Smooth muscle cell of the brain vasculature (primary cell): ENCODE measurements at places on chromosomes 2 and 18.

- no peak for DNase-seq
These were observed 172.8 kb downstream of the NRXN1 start for GRCh38 chr2:50859110-50859509.

DNA sequence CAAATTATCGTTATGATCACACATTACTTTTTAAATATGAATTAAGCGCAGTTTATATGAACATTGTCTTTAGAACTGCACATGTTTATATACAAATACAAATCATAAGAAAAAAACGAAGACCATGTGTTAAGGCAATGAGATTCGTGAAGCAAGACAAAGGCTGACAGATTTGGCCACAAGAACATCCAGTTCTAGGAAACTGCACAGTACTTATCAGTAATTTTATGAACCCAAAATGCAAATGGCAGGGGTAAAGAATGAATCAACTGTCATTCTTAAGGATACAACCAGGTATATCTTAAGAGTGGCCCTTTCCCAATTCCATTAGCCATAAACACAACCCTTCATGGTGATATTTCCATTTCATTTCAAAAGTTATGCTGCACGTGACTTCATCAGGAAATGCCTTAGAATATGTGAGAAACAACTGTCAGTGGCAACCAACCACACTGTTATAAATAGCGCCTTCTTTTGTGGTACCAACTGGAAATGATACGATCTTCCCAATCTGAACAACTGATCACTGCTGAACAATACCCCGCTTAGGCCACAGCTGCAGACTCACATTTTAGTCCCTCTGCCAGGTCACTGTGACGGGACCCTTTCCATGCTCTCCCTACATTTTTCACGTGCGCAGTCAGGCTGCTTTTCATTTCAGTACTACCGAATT lies 144.9 kb downstream of the L3MBTL4 start:
- no peak for DNase-seq

DNA sequence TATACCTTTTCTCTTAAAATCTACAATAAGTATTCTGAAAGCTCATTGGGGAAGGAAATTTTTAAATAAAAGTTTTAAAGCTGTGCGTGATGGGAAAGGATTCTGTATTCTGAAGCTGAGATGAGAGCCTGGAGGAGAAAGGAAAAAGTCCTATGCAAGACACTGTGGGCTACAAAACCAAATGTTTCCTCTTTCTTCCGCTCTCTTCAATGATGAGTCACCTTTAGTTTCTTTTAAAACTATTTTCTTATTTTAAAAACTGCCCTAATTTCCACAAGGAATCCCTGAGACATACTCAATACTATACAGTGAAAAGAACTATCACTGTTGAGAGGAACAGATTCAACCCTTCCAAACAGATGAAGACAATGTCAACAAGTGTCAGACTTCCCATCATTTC lies 87.4 kb downstream of the INO80D start:
- no peak for DNase-seq

DNA sequence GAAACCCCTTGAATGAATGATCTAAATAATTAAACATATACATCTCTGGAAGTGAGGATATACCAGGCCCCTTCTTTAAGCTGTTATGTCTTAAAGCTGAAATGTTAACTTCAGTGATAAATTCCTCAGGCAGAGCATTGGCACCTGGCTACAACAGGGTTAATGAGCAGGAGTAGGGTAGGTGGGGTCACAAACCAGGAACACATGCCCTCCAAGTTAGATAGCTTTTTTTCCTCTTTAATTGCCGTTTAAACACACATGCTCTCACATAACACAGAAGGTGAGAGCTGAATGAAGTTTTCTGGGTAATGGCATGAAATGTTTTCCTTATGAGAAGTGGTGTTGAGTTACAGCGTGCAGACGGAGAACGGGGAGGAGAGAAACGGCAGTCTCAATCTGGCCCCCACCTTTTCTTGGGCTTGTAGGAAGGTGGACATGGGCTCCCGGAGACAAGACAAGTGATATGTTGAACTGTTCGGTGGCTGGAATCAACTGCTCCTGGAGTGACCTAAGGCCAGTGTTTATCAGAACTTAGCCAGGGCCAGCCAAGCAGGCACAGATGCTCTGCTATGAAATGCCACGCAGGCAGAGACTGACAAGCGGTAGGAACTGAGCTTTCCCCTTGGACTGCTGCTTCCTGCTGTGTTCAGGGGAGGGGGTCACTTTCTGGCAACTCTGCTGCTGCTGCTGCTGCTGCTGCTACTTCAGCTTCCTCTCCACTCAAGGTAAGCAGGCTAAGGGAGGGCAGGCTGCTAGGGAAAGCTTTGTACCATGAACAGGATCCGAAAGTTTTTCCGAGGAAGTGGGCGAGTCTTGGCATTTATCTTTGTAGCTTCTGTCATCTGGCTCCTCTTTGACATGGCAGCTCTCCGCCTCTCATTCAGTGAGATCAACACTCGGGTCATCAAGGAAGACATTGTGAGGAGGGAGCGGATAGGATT lies at the start of gene GALNT5:
Gene GALNT5 (plus strand): TSS at position 394 of the 941 bp plus-strand sequence. CDS start 378 bp downstream, at position 772.
- peak; percentile 17 for DNase-seq

DNA sequence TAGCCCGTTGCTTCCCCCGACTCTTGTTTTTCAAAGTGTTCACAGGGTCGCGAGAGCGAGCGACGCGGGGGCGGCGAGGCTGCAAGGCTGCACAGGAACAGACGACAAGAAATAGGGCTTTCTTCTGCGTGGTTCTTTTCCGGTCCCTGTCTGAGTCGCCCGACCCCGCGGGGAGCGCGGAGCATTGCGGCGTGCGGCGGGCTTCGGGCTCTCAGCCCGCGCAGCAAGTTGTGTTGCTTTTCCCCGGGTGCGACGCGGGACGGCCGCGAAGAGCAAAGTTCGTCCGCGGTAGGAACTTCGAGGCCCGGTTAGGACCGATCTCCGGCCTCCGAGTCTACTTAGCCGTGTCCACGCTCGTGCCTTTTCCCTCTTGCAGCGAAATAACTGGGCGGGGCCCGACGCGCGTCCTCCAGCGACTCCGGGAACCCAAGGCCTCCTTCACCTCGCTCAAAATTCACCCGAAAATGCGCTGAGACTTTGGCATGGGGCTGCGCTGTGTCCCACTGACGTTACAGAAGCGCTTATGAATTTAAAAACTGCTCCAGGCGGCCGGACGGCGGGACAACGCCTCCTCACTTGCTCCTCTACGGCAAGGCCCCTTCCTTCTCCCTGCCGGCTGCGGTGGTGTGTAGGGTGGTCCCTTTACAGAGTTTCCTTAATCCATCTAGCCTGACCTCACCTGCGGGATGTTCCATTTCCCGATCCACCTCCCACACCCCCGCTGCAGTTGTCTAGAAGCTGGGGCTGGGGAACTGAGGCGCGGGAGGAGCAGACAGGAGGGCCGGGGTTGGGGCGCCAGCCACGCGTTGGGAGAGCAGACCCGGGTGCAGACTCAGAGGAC lies 1.5 kb upstream of the BCL2L11 start:
- DNase-seq: no peak

DNA sequence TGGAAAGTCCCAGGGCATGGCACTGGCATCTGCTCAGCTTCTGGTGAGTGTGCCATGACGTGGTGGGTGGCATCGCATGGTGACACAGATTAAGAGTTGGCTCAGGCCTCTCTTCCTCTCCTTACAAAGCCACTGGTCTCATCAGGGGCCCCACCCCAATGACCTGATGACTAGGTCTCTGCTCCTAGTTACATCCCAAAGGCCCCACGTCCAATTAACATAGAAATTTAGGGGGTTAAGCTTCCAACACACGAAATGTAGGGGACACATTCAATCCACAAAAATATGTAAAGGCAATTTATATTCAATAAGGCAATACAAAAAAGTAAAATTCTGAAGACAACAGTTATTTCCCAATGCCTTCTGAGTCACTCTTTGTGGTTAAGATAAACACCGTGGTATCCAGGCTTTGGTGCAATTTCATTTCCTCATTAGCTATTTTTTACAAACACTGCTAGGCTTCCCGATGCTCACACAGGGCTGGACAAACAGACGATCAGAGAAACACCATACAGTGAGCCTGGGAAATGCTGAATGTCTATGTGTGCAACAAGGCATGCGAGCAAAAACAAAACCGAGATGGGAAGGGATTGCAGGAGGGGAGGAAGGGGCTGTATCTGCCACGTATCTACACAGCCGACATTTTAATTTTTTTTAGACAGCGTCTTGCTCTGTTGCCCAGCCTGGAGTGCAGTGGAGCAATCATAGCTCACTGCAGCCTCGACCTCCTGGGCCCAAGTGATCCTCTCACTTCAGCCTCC lies 67.2 kb downstream of the MBP start:
- DNase-seq: peak; percentile 86

DNA sequence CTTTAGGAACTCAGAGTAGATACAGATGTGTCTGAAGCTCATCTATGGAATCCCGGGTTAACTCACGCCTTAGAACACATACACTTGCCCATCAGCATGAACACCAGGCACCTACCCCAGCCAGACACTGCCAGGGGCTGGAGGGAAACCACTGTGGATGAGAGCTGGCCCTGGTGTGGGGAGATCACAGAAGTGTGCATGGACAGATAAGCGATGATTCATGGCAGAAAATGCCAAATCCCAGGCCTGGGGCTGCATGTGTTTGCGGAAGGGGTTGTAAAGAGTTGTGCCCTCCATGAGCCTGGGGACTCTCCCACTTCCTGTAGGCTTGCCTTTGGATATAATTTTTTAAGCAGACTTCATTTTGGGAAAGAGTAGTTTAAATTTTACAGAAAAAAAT lies 193.4 kb downstream of the FHOD3 start:
- no peak for DNase-seq

DNA sequence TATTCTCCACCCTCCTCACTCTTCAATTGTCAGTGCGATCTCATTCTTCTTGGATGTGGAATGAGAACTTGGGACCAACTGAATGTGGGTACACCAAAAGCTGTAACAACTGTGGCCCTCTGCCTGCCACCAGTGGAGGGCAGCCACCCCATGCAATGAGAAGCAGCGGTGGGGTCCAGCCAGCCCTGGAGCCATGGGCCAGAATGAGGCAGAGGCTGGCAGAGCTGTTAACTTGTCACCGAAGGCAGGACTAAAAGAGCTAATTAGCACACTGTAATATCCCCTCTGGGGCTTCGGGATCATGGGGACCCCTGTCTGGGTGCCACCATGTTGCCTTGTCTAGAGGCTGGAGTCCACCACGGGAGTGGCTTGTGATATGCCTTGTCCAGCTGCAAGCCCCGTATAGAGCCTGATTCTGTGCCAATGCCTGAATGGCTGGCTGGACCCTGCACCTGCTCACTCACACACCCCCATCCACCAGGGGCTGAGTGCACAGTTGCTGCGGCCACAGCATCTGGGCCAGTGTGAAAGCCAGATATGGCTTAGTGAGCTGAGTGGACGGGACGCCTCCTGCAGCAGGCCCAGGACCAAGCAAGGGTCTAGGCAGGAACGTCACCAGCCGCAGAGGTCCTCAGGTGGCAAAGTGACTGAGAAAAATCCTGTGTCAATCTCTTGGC lies 680.5 kb downstream of the DSC3 start:
- DNase-seq: no peak

GRCh38 chr2:222693837-222694236 lies 22.4 kb downstream of the MOGAT1 start:
- no peak for DNase-seq

GRCh38 chr18:58768293-58768974 lies 96.2 kb upstream of the ZNF532 start:
- no peak for DNase-seq

GRCh38 chr2:181176540-181176939 lies 196.1 kb downstream of the UBE2E3 start:
- DNase-seq: no peak

- no peak for DNase-seq
These were observed 36.4 kb downstream of the CACNB4 start for GRCh38 chr2:152062125-152063091.
